Aorta (tissue), 5 donors: ENCODE measurements at places on chromosomes 4 and X.

- DNase-seq, result no peak
Observed at GRCh38 chr4:86959588-86960500, 25.0 kb downstream of the AFF1 start.

- DNase-seq, result no peak
Observed at GRCh38 chr4:90093526-90093925, 33.7 kb upstream of the CCSER1 start.

- DNase-seq, result no peak
Observed at GRCh38 chr4:185108669-185109068, 34.4 kb upstream of the SLC25A4 start.

DNA sequence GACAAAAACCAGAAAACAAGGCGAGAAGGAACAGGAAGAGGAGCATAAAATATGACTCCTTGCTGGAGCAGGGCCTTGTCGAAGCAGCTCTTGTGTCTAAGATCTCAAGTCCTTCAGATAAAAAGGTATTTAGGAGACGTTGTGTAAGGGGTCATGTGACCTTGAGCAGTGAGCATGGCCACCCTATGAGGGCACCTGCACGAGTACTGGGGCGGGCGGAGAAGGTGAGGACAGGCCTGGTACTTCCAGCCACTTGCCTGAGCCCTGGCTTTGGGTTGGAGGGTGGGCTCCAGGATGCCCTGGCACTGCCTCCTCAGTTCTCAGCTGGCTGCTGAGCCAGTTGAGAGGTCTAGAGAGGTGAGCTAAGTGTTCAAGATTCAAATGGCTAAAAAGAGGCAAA, 29.9 kb downstream of the NSD2 start:
- DNase-seq, result no peak

GRCh38 chr4:81113024-81113423, 82.5 kb downstream of the BMP3 start:
- DNase-seq, result no peak
